ENCODE measurements at places on chromosomes 11 and 22.

DNA sequence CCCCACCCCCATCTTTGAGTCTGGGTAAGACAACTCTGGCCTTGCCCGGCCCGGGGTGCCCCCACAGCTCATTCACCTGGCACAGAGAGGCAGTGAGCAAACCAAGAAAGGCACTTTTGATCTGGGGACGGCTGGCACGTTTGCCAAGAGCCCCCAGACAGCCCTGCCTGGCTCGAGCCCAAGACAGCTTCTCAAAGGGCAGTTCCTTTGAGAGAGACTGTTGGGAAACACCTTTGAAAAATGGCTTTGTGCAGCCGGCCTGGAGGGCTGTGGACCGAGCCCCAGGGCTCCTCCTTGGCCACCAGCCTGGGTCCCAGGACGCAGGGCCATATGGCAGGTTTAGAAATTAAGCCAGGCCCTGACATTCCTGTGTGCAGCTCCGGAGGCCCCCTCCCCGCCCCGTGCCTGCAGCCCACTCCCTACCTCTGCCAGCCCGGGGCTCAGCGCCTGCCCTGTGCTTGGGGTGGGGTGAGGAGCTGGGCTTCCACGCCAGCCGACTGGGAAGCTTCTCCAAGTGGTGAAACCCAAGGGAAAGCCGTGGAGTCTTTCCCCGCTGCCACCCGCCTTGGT is 50.2 kb upstream of the SMIM38 start:
- DNase-seq, result no peak

GRCh38 chr11:46183819-46184218 is 62.6 kb upstream of the PHF21A start:
- no peak for DNase-seq

DNA sequence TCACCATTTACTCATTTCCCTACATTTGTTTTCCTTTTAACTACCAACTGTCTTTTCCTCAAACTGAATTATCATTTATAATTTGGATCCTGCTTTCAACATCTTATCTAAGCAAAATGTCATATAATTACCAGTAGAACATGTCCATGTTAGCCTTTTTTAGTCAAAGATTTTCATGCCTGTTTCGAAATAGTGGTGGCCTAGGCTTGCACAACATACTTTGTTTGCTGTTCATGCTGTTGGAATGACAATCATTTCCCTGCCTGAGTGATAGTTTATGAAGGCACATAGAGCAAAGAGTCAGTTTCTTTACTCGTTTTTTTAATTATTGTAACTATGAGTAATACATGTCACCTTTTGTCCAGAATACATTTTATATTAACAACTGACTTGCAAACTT is 144.3 kb upstream of the ANO3 start:
- no peak for DNase-seq

DNA sequence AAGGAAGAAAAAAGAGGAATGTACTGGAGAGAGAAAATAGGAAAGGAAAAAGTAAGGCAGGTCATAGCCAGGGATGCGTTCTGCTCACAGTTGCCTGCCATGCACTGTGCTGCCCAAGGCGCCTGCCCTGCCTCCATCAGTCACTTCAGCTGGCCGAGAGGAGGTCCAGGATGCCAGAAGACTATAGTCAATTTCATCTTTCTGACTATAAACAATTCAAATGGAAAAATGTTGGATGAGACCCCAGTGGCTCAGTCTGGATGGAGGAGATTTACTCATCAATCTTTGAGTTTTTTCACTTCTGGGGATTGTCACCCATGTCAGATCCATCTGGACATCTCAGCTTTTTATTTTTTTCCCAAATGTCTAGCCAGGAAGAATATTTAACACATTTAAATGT is 36.7 kb upstream of the CLMP start:
- DNase-seq, result no peak

DNA sequence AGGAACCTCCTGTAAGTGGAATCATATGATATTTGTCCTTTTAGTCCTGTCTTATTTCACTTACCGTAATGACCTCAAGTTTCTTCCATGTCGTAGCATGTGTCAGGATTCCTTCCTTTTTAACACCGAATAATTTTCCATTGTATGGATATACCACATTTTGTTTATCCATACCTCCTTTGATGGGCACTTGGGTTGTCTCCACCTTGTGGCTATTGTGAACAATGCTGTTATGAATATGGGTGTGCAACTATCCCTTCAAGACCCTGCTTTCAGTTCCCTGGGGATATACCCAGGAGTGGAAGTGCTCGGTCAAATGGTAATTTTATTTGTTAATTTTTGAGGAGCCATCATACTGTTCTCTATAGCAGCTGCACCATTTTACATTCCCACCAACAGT is 244.9 kb upstream of the BLID start:
- DNase-seq, result no peak

DNA sequence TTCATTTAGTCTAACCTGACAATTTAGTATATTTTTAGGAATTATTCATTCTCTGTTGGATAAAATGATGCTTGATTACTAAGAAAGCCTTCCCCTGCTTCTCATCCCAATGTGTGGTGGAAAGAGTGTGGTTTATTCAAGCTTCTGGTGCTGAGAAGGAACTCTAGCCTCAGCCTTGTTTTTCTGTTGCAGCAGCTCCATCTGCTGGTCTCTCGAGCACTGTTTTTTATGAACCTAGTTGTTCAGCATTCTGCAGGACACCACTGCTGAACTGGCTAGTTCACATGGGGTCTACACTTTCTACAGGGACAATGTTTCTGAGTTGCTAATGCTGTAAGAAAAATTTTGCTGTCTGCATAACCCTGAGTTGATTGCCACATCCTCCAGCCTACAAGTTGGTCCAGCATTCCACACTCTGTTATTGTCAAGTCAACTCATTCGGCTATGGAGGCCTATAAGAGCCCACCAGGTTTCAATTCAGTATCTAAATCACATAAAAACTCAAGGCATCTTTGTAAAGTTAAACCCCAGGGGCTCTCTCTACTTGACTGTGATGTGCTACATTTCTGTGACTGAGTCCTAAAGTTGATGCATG is 14.3 kb downstream of the OR2AG2 start:
- DNase-seq, result peak; percentile 44

DNA sequence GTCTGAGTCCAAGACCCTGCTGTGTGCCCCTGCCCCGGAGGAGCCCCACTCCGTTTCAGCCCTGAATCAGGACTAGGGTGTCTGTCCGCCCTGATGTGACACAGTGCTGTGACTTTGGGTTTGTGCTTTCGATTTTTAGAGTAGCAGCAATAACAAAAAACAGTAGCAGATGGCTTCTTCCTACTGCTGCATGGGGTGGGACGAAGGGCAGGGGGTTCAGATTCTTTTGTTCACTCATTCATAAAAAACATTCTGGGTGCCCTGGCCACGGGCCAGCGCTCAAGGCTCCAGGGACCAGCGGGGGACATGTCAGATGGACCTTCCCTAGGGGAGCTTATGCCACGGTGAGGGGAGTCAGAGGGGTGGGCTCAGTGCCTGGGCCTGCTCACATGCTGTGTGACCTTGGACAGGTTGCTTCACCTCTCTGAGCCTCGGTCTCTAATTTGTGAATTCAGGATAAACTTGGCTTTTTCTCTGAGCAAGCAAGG is 24.6 kb upstream of the PRR5 start:
- DNase-seq, result no peak

DNA sequence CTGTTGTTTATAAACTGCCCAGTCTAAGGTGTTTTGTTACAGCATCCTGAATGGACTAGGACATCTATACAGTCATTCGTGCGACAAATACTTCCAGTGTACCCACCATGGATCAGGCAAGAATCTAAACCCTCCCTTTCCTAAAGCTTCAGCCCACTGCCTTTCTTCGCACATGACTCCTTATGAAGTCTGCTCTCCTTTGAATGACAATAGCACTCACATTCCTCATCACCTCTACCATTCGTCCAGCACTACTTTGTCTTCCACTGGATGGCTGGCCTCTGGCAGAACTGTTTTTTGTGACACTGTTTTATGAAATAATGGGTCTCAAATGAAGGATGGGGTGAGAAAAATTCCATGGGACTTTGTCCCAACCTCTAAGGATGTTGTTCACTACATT is 89.8 kb upstream of the LIN7C start:
- no peak for DNase-seq

- DNase-seq, result no peak
Measured at GRCh38 chr11:72908032-72908676, 93.9 kb downstream of the ATG16L2 start.

GRCh38 chr11:123377355-123377754 is 52.7 kb upstream of the GRAMD1B start:
- no peak for DNase-seq

DNA sequence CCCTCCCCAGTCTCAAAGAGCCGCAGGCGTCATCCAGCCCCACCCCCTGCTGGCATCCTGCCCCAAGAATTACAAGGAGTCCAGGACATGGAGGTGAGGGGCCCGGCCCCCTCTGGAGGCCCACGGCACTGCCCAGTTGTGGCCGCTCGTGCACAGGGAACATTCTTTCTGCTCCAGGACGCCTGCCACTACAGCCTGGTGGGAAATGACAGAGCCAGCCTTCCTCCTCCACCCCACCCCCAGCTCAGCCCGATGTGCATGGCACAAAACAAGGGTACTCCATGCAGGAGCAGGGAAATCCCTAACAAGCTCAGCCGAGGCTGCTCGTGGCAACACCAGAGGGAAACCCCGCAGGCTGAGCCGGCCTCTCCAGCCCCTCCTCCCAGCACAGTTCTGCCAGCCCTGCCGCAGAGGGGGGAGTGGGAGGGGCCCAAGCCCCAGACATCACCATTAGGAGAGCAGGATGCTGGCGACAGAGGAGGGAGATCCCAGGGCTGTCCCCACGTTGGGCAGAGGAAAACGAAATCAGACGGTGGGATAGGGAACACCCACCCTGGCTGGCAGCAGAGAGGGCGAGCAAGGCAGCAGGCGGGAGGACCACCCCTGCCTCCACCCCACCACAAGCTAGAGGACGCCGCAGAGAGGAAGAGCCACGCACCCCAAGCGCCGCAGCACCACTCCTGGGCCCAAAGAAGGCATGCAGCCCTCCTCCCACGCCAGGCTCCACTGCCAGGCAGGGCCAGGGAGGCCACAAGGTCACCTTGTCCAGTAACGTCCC is 10.0 kb downstream of the IGSF9B start:
- DNase-seq, result no peak

- no peak for DNase-seq
Measured at GRCh38 chr22:21587803-21588611, 20.5 kb downstream of the UBE2L3 start.

GRCh38 chr11:104323841-104324240 is 159.9 kb upstream of the PDGFD start:
- DNase-seq, result no peak

GRCh38 chr11:106690923-106691322 is 327.4 kb downstream of the GUCY1A2 start:
- DNase-seq, result no peak

GRCh38 chr11:92852946-92853345 is 116.5 kb upstream of the MTNR1B start:
- DNase-seq, result no peak

- DNase-seq, result no peak
Measured at GRCh38 chr11:109308551-109308950, 113.4 kb upstream of the C11orf87 start.

DNA sequence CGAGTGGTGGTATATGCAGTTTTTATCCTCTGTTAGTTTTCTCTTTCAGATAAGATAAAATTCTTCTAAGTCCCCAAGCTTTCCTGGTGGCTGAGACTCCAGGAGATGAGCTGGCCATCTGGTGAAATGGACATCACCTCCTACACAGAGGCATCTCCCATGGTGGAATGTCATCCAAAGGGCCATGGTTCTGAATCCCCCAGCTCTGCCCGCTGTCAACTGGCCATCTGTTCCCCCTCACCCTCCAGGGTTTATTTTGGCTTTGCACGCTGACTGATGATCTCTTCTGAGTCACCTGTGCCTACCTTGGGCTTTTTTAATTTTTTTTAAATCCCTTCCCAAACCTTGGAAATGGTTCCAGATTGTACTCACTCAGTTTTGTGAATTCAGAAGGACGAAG is 142.2 kb downstream of the HIPK3 start:
- no peak for DNase-seq

DNA sequence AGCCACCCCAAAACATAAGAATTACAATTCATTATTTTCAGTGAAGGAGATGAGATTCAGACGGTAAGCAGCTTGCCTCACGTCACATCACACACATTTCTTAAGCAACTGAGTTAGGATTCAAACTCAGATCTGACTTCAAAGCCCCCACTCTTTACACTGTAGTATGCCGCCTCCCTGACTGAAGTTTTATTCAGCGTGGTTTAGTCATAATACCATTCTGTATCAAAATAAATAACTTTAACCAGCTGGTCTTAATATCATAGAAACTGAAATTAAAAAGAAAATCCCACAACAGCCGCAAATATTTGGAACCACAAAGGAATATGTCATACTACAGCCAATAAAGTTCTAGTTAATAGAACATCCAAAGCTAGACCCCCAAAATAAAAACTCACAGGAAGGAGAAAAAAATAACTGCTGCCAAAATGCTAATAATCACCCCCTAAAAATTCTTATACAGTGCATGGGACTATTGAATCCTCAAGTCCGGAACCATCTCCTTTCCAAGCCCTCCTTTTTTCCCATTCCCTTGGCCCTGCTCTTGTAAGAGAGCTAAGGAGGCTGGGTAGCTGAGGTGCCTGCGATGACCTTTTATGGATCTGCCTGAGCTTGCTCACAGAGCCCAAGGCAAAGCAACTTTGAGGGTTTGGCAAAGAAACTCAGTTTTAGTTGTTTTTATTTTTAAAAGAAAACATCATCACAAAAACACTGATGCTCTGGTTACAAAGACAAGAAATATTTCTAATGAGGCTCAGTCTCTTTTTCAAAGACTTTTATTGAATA is 334.5 kb downstream of the TTC28 start:
- no peak for DNase-seq

DNA sequence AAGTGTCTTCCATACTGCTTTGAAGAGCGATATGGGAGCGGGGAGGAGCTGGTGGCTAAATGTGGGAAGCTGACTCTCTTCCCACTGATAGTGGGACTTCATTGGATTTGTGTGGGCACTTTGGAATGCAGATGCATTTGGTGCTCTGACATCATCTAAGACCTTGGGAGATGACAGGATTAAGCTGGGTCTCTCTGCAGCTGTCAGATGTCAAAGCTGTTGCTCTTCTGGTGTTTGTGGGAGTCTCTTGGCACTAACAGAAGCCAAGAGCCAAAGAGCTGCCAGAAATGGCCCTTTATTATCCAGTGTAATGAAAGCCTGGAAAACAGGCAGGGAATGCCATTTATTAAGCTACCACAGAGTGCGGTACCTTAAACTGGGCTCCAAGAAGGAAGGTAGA is 20.6 kb downstream of the GRAMD1B start:
- no peak for DNase-seq

GRCh38 chr11:1514336-1515061 is 27.9 kb upstream of the MOB2 start:
- no peak for DNase-seq

DNA sequence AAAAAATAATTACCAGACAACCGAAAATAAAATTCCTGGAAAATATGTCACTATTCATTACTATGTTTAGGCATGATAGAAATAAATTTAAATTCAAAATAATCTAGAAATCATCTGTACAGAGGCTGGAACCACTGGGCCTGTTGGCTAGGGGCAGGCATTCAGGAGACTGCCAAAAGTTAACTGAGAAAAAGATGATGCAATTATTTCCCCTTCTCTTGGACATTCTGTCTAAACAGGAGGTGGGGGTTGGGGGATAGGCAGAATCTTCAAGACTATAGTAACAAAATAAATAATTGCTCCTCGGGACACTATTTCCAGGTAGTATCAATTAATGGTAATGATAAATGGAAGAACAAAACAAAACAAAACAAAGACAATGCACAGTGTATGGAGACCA is 14.1 kb downstream of the BTBD10 start:
- DNase-seq, result no peak
